NCI-H2029 (cell line): ENCODE measurements at places on chromosomes 2 and 18.

GRCh38 chr2:143732076-143732475, 602.9 kb downstream of the ARHGAP15 start:
- DNase-seq: no peak

GRCh38 chr2:189685540-189686229, 11.2 kb downstream of the ANKAR start:
- no peak for DNase-seq

- no peak for DNase-seq
These were observed 84.7 kb downstream of the ICA1L start for GRCh38 chr2:202786842-202787241.

GRCh38 chr2:239348563-239349452, 52.0 kb downstream of the HDAC4 start:
- DNase-seq: no peak

GRCh38 chr2:16962505-16962904, 296.9 kb upstream of the CYRIA start:
- DNase-seq: no peak

DNA sequence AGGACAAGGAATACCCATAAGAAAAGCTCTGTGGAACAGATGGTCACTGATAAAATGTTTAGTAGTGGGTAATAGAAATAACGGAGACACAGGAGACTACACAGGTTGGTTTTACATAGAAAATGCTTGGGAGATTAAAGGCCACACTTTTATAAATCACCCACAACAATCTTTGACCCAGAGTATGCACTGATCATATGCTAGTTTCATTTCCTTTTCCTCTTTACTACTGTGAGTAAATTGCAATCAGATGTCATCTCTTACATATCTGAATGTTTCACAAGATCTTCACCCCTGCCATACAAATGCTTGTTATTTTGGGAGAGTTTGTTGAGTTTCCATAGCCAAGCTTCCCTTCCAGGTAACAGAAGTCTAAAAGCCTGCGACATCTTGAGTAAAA, 978.4 kb upstream of the KLHL29 start:
- DNase-seq: no peak

- DNase-seq: no peak
These were observed 78.4 kb downstream of the DPP4 start for GRCh38 chr2:161995553-161996016.

GRCh38 chr2:200135082-200135481, 171.4 kb upstream of the SPATS2L start:
- DNase-seq: no peak

GRCh38 chr2:229780856-229781773, 66.8 kb upstream of the DNER start:
- DNase-seq: peak; percentile 27

DNA sequence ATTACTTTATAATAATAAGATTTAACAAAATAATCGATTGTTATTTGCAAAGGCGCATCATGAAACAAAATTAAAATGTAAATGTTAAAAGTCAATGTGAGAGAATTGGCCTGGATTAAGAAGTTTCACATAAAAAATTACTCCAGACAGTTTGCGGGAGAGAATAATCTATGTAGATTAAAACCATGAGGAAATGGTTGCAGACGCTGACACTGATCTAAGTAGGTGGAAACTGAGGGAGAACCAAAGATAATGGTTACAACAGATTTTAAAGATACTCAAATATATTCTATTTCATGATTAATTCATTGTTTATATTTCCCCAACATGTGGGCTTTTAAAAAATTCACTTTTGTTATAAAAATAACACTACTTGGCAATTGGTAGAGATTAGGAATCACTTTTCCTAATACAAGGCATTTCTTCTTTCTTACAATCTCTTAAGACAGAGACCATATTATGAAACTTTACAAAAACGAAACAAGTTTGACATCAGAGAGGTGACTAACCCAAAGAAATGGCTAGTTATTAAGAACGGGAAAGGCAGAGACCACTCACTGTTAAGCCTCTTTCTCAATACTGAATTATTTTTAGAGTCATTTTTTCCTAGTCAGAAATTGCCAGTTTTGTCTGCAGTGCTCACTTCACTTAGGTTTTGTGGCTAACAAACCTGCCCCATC, 1.6 kb downstream of the KANSL1L start:
- no peak for DNase-seq

- DNase-seq: peak; percentile 52
These were observed 3.9 kb downstream of the TP53I3 start for GRCh38 chr2:24080701-24081100.

- DNase-seq: no peak
These were observed 52.6 kb downstream of the PMAIP1 start for GRCh38 chr18:59952283-59953007.

- no peak for DNase-seq
These were observed 210.1 kb upstream of the STON1 start for GRCh38 chr2:48319863-48320262.

GRCh38 chr2:100260712-100261620, 61.3 kb downstream of the LONRF2 start:
- DNase-seq: no peak

DNA sequence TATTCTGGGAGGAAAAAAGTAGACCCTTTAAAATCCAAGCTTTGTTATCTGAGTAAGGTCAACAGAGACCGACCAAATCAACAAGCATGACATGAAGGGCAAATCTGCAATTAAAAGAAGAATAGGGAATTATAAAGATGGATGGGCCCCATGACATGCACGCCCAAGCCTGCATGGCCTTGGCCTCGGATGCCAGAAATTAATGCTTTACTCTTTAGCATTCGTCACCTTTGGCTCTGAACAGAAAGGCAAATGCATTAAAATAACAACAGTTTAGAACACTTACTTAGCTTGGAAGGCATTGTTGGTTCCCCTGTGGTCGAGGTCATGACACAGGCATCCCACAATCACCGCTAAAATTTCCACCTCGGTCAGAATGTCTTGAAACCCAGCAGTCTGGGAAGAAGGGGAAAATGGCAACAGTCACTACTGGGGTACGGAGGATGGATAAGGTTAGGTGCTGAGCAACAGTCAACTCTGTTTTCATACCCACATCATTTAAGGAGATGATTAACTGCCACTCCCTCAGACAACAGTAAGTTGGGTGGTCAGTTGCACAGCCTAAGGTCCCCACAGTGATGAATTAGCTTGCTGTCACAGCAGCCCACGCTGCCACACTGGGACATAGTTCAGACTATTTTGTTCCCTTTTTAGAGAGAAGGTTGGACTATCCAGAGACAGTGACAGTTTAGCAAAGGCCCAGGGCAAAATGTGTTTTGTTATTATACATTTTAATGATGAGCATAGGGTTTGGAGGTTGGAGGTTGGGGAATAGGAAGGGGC, 319.1 kb downstream of the AGPS start:
- no peak for DNase-seq

DNA sequence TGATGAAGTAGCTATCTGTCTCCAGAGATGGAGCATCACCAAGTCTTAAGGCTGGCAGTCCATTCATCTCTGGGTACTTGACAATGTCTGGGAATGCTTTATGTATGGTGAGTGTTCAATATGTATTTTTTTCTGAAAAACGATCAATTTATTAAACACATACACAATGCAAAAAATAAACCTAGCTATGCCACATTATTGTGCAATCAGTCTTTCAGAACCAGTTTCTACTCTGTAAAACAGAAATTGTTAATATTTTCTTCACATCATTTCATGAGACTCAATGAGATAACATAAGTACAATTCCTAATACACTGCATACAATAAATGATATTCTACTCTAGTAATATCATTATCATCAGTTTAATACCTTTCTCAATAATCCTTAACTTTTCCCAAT, 122.5 kb downstream of the PIGN start:
- no peak for DNase-seq

DNA sequence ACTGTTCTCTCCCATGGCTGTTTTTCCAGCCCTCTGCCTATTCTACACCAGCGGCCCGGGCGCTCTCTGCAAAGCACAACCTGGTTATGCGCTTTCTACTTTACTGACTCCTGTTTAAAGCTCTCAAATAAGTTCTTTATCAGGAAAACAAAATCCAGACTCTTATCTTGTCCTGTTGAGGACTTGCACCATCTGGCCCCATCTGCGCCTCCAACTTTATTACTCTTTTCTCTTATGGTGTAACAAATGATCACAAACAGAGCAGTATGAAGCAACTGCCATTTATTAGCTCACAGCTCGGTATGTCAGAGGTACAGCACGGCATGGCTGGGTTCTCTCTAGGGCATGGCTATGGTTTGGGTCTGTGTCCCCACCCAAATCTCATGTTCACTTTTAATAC, 236.5 kb upstream of the NT5C1B start:
- no peak for DNase-seq
